ENCODE measurements at places on chromosomes 11 and 22.

DNA sequence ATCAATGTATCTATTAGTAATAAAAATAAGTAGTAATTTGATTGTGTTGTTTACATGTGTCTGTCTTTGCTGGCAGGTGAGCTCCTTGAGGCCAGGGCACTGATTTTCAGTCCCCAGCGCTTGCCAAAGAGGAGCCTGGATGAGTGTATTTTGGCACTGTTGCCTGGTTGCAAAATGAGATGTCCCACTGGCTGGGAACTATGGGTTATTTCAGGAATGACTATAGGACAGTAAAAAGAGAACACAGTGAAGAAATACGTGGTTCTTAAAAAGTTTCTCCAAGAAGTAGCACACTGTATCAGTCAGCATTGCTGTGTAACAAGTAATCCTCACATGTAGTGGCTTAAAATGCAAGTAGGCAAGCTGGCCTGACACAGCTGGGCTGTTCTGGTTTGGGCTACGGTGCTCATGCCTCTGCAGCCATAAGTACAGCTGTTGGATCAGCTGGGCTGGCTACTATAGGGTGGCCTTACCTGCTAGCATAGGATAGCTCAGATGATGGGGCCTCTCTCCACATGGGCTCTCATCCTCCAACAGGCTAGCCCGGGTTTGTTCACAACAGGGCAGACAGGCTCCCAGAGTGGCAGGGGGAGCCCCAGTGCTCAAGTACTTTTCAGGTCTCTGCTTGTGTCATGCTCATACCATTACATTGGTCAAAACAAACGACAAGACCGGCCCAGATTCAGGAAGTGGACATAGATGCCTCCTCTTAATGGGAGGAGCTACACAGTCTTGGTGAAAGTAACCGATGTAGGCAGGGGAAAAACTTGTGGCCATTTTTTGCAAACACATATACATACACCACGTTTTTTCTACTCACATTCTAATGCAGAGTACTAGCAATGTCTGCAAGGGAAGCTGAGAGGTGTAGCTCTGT, 399.1 kb downstream of the LARGE1 start:
- DNase-seq: no peak

DNA sequence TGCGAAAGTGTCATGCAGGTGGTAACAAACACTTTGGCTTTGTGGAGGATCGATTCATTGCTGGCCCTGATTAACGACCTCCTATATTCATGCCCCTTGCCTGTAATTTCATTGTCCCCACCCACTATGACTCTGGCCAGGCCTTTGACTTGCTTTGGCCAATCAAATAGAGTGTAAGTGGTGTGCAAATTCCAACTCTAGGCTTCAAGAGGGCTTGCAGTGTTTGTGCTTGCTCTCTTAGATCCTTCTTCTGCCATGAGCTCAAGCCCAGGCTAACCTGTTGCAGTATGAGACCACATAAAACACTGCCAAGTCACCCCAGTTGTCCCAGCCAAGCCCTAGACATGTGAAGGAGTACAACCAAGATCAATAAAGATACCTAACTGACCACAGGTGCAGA, 48.0 kb downstream of the RCN1 start:
- no peak for DNase-seq

DNA sequence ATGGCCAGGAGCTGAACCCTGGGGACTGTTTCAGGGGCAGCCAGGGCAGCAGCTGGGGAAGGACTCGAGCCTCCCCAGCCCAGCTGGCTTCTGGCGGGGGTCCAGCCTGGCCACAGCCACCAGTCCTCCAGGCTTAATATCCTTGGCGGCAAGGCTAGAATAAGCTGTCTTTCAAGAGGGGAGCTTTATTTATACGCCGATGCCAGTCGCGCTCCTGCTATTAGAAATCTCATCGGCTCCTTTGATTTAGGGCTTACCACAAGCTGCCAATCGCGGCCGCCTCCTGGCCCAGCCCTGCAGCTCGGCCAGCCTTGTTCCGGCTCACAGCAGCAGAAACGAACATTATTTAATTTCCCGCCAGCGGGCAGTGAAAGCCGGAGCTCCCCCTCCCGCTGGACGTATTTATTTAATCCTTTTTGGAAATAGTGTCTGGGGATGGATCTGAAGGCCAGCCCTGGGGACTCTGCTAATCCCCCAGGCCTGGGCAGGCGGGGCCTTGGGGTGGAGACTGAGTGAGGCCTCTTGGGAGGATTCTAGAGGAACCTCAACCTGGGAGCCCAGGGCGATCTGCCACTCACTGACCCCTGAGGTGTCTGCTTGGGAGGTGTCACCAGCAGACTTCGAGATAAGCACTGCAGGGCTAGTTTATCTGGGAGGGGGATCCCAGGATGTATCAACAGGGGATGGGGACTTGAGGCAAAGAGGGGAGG, 363.1 kb downstream of the MN1 start:
- peak; percentile 38 for DNase-seq

- DNase-seq: peak; percentile 43
Observed at GRCh38 chr11:80155412-80156017, 714.7 kb upstream of the TENM4 start.

- DNase-seq: no peak
Observed at GRCh38 chr11:43561832-43562231, 118.7 kb upstream of the HSD17B12 start.

Measured in AG08395 (cell line).